ENCODE measurements at places on chromosomes 2 and 18.

- DNase-seq = no peak
Observed at GRCh38 chr2:205510345-205510744, 172.0 kb upstream of the NRP2 start.

GRCh38 chr2:134402410-134402809, 148.5 kb downstream of the MGAT5 start:
- no peak for DNase-seq

DNA sequence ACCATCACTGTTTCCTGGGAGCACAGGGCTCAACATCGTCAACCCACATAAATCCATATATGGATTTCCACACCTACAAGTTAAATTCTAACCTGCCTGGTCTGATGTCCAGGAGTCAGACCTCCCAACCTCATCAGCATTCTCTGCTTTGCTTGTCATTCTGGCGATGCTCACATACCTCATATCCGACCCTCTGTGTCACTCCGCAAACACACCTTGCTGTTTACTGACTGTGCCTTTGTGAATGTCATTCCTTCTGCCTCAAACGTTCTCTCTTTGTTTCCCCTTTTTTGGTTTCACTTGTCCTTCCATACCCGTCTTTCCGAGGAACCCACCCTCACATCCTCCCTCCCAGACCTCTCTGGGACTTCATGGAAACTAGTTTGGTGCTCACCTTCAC, 187.1 kb downstream of the ACTR3 start:
- no peak for DNase-seq

GRCh38 chr2:74945788-74946331, 12.6 kb upstream of the POLE4 start:
- no peak for DNase-seq

DNA sequence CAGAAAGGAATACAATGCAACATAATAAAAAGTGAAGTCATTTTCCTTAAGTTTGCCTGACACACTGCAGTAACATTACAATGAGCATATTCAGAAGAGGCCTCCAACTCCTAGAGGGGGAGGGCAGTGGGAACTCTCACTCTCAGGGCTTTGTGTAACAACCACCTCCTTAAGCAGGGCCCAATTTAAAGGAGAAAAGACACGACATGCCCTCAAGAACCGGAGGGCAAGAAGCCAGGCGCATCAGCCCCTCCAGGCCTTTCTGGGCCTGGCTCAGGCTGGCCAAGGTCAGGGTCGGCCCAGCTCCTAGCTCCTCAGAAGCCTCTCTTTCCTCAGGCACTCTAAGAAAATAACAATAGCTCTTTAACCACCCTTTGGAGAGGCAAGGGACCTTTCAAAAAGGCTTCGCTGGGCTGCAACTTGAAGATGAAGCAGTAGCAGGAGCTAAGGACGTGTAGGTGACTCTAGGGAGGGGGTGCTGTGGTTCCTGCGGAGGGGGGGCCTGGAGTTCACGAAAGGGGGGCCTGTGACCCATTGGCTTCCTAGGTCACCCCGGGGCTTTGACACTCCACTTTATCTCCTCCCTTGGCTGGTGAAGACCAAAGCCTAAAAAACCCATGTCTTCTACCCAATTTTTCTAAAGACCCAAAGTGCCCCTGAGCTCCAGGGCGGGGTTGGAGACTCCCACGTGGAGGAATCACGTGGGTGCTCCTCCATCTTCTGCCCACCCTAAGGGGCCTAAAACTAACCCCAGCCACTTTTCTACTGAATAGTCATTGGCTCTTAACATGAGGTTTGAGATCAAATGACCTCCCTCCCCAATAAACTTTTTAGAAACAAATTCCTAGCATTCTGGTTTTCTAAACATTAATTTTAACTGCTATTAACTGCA, 13.3 kb downstream of the SERTAD2 start:
- DNase-seq = no peak

DNA sequence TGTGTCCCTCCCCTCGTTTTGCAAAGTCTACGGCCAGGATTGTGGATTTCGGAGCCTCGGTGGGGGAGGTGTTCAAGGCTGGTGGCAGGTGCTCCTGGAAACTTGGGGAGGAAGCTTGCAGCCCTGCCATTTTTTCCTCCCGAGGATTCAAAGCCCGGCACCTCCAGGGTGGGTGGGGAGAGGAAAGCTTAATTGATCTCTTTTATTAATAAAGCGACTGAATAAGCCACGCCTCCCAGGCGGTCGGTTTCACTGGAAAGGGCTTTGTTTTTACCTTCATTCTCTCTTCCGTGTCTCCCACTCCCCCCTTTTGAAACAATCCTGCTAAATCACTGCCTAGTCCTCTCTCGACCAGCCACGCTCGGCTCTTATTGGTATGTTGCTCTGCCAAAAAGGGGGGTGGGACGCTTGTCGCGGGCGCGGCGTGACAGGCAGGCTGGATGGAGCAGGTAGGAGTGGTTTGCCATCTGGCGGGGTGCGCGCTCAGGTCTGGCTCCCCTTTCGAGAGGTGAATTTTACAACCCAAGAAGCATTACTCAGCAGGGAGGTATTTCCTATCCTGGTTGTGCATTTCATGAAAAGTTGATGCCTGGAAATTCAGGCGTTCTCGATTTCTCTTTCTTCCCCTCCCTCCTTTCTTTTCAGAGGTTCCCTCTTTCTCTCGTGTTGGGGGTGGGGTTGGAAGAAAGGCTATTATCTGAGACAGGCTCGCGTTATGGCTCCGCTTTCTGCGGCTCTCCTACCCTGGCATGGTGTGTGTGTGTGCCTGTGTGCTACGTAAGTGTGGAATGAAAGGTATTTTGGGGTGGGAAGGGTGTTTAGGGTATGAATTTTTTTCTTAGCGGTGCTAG, 1.4 kb downstream of the NEDD4L start:
- DNase-seq = peak; percentile 6

DNA sequence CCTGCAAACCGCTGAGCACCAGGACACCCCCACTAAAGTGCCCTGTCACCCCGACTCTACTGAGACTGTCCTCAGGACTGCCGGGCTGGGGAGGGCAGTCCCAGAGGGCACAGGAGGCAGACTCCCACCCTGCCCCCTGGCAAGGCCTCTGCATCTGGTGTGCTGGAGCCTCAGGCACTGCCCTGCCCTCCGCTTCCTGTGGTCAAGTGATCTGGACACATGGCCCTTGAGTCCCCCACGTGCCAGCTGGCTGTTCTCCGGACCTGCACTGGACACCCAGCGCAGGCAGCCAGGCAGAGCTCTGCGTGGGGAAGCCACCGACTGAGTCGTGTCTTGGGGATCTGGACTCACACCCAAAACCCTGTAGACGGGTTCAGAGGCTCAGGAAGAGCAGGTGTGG, 217.7 kb downstream of the TWIST2 start:
- no peak for DNase-seq

- no peak for DNase-seq
Observed at GRCh38 chr18:11155034-11155759, 5.8 kb upstream of the PIEZO2 start.

- no peak for DNase-seq
Observed at GRCh38 chr2:57182916-57183315, 863.7 kb upstream of the VRK2 start.

DNA sequence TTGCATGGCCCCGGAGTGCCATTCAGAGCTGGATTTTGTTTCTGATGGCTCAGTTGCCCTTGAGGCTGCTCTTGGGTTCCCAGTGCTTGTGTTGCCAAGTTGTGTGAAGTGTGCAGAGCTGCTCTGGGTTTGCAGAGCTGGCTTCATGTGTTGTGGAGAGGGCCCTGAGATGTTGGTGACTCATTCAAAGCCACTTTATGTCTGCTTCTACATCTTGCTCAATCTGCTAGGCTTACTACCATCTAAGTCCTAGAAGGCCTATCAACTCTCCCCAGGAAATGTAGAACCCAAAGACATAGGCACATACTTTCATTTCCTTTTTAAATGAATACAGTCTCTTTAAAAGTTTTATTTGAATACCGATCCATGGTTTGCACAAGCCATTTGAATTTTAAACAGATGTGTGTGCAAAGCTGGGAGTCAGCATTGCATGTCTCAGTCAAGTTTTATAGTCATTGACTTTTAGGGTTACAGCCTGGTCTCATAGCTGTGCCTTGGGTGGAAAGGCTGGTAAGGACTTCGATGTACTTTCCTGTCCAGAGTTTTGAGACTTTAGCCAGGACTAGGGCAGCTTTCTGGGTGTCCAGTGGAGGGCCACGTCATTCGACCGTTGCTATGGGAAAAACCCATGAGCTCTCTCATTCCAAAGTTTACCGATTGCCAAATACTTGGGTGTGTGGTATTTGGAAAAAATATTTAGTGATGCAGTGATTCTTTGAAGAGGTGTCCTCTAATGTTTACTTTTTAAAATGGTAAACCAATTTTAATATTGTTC, 105.0 kb downstream of the LTBP1 start:
- no peak for DNase-seq

- no peak for DNase-seq
Observed at GRCh38 chr2:10398496-10398895, 49.6 kb downstream of the ODC1 start.

DNA sequence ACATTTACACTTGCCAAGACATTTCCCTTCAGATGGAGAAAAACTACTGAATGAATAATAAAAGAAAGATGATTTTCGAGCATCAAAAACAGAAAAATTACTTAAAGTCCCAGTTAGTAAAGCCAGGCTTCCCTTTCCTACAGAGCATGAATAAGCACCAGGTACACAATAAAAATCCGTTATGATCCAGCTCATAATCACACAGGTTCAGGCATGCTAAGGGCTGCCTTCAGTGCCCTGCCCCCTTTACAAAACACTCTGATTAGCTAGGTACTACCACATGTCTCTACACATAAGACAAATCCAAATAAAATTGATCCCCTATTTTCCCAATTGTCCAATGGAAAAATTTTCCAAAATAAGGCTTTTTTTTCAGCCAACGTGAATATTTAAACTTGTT, 413.2 kb upstream of the LRATD1 start:
- DNase-seq = no peak

- no peak for DNase-seq
Observed at GRCh38 chr2:215598376-215598975, 162.6 kb upstream of the FN1 start.

DNA sequence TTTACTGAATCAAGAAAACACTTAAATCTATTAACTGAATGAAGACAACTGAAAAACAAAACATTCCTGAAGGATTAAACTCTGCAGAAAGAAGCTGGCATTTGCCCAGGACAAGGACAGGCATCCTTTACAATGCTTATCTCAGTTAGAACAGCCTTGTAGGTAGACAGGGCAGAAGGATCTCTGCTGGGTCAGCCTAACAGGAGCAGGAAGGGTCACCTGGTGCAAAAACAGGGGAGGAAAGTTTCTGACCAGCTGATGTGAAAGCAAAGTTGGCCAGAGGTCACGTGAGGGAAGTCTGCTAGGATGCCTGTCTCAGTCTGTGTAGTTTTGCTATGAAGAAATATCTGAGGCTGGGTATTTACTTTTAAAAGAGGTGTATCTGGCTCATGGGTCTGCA, 348.6 kb downstream of the ANAPC1 start:
- no peak for DNase-seq

DNA sequence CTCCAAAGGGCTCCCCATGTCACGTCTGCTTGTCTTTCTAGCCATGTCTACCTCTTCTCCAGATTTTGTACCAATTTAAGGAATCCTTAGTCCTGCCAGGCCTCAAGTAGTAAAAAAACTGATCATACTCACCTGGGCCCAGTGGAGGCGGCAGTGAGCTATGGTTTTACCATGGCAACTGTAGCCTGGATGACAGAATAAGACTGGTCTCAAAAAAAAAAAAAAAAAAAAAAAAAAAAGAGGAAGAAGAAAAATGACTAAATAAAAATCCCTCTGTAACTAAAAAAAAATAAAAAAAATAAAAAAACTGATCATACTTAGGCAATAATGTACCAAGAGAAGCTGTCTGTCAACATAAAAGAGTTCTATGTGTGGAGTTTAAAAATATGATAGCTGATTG, 221.6 kb downstream of the NR4A2 start:
- DNase-seq = no peak

GRCh38 chr2:138112536-138112935, 148.3 kb downstream of the HNMT start:
- DNase-seq = no peak

DNA sequence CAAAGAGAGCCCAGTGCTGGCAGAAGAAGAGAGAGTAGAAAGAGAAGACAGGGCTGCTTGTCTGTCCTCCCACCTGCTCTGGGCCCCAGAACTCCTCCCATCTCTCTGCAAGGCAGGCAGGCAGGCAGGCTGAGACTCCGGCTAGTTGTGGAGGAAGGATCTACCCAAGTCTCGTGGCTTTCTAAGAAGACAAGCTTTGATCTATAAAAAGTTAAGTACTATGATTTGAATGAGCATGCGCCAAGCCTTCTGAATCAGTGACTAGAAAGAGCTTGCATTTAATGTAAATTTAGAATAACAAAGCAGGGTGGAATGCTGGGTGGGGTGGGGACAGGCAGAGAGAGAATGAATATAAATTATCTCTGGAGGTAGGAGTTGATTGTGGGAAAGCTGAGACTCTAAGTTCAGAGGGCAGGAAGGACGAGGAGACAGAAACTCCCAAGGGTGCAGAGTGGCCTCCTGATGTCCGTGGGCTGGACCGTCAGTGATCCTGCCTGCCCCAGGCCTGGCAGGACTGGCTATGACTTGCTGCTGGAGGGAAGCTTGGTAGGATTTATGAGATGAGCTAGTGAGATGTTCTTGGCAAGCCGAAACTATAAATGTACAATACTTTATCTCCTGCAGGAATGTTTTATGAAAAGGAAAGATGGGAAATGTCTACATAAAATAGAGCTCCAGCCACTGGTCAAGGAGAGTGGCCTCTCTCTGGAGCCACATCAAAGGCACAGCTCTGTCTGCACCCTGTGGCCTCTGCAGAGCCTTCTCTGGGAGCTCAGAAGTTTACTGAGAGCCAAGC, 447.5 kb downstream of the TNS1 start:
- DNase-seq = no peak

DNA sequence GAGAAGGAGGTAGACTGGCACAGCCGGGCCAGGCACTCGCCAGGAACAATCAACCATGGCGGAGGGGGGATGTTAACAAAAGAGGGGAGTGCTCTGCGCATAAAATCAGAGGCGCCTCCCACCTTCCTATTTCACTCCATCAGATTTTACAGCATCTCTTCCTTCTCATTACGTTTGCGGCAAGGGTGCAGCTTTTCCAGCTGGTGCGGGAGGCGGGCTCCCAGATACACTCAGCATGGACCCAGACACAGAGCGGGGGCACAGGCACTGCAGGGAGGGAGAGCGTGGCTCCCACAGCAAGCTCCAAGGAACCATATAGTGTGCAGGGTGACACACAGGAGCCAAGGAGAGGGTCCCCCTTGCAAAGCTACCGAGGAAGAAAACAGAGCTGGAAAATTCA, 176.3 kb downstream of the EIPR1 start:
- no peak for DNase-seq

GRCh38 chr2:201471732-201472393, 20.3 kb downstream of the STRADB start:
- no peak for DNase-seq

GRCh38 chr18:30491815-30492551, 550.6 kb downstream of the DSC3 start:
- no peak for DNase-seq

DNA sequence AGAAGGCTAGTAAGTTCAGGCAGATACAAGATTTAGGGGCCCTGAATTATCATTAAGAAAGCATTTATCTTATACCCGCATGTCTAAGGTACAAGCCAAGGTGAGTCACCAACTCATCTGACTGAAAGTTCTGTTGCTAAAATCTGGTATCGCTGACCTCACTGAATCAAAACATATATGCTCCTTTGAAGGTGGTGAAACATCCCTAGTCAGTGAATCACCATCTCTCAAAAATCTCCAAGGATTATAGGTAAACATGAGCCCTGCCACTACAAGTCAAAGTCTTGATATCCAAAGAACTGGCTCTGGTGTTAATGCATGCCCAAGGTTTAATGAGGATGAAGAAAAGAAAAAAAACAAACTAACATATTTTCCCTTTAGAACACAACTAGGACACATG, 43.5 kb downstream of the IRS1 start:
- no peak for DNase-seq

Data from activated CD8-positive, alpha-beta memory T cell treated with anti-CD3 and anti-CD28 coated beads for 1 hour (primary cell).